Stimulated activated CD4-positive, alpha-beta T cell treated with anti-CD3 and anti-CD28 coated beads, Interleukin-4, amount 100 ng/mL, for 1 hour (primary cell): ENCODE measurements at places on chromosomes 1 and 21.

- DNase-seq: no peak
These were observed 2.5 kb downstream of the ZCCHC17 start for GRCh38 chr1:31299365-31299764.

GRCh38 chr1:42037161-42037560, 116.0 kb upstream of the GUCA2B start:
- no peak for DNase-seq

DNA sequence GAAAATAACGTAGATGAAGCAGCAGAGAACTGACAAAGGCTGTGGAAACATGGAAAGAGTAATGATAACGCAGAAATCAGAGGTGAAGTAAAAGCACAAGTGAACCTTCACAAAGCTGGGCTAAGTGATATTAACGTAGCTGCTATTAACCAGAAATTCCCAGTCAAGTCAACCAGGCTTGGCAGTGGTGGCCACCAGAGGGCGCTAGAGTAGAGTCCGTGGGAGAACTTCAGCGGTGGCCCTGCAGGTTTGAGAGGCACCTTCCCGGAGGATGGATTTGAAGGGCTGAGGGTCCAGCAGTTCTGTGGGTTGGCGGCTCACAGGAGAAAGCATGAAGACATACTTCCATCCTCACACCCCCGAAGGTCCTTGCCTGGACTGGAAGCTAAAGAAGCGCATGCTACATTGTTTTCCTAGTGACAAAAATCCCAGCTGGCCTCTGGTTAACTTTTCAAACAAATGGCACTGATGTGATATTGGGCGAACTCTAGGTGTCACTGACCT, 81.7 kb upstream of the ZNF648 start:
- peak; percentile 90 for DNase-seq

DNA sequence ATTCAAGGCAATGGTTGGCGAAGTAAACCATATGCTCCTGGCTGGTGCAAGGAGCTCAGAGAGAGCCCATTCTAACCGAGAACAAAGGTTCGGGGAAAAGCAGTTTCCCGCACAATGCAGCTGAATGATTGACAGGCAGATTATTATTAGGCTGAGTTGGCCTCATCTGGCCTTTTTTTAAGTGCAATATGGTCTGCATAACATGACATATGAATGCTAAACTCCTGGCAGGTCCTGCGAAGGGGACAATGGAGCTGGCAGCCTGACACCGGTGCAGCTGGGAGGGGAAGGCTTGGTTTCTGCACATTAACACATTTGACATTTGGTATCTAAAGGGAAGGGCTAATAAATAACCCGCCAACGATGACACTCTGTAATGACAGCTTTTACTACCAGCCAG, 92.0 kb downstream of the MIS18A start:
- no peak for DNase-seq

GRCh38 chr1:202966006-202966898, 805 bp downstream of the CYB5R1 start:
- no peak for DNase-seq

GRCh38 chr21:31985398-31985797, 112.6 kb downstream of the HUNK start:
- DNase-seq: no peak

DNA sequence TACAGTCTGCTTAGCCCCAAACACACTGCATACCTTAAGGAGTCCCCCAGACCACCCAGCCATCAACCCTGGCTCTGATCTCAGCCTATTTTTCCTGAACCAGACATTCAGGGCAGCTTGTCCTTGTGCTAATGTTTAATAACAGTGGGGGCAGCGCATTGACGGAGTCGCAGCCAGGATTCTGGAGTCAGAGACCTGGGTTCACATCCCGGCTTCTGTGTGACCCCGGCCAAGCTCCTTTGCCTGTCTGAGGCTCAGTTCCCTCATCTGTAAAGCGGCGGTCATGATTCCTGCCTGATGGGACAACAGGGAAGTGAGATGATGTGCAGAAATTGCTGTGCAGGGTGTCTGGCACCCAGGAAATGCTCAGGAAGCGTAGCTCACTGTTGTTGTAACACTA, 63.1 kb downstream of the MATN1 start:
- no peak for DNase-seq

- no peak for DNase-seq
These were observed 4.1 kb upstream of the GRIK1 start for GRCh38 chr21:29943885-29944284.

GRCh38 chr1:6188466-6188865, 8.3 kb upstream of the CHD5 start:
- no peak for DNase-seq

- DNase-seq: peak; percentile 78
These were observed 39.8 kb upstream of the ZC3H12A start for GRCh38 chr1:37434292-37435225.

DNA sequence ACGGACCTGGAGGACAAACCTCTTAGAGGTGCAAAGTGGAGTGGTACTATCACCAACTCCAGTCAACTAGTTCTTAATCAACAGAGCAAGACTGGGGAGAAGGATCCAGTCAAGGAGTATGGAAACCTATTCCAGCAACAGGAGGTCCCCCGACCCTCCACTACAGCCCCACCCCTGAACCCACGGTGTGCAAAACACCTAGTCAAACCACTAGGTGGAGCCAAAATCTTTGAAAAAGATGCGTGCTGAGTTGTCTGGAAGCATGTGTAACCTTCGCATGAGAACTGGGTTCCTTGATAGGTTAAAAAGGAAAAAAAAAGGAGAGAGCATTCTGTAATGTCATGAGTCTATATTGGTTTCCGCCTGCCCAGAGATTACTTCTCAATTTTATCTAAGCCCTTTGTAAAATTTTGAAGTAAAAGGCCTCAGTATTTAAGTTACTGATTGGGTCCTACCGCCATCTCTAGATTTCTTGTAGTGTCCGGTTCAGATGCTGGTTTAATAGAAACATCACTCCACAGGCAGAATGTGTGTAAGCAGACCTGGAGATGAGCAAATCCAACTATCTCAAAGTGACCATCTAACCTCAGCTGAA, 81.9 kb upstream of the HAO2 start:
- DNase-seq: no peak

GRCh38 chr1:69499203-69499803, 68.4 kb upstream of the LRRC7 start:
- no peak for DNase-seq

DNA sequence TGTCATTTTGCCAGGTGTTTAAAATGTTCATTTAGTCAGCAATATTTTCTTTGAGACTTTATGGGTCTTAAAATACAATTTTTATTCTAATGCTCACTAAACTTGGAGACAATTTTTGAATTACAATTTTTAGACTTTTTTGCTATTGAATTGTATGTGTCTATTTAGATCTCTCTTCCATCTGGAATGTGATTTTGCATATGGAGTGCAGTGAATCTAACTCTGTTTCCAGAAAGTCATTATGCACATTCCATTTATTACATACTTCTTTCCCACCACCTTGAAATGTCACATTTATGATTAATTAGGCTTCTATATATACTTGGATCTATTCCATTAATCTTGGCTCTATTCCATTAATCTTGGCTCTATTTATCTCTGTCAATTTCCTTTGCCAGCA, 5.6 kb upstream of the TSPEAR start:
- no peak for DNase-seq

DNA sequence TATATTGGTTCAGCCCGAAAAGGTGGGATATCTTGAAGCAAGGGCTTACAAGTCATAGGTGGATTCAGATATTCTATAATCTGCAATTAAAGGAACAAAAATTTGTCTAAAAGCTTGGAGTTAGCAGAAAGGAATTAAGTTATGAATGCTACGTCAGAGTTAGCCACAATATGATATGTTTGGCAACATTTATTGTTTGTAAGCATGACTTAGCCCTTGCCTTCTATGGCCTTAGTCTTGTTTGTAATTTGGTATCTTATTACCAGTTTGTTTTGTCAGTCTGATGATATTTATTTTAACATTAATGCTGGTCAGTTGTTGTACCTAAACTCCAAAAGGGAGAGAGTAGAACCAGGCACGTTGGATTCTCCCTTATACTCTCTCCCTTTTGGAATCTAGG, 43.1 kb upstream of the SUCO start:
- no peak for DNase-seq
